ENCODE measurements at places on chromosomes 1 and 21.

DNA sequence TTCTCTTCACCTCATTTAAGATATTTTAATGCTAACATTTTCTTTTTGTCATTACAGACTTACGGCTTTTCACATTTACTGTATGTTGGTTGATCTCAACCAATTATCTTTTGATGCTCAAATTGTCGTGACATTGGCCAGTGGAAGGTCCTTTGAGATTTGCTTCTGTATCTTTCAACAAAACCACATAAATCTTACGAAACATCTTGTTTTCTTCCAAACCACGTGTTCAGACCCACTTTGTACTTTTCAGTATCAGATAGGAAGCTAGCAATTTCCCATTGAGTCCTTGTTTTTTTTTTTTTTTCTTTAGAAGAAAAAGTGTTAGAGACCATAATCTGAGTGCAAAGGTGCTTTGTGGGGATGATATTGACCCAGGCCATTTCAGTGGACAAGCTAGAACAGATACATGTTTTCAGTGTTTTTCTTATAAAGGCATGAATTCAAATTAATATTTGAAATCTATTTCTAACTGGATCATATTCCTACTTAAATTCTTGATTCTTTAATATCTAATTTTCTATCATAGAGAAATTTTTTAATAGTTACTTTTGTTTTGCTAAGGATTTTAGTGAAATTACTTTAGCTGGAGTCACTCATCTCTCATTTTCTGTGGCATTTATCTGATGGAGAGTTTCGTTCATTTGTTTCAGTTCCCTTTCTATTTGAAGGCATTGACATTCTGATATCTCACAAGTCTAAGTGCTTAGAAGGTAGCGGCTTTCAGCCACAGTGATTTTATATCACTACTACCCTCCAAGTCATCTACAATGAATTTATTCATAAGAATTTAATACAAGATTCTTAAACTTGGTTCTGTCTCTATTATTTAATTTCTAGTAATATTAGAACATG is 26.7 kb downstream of the ATG4C start:
- DNase-seq = no peak

- no peak for DNase-seq
Observed at GRCh38 chr1:22210176-22210575, 67.3 kb upstream of the WNT4 start.

- peak; percentile 92 for DNase-seq
Observed at GRCh38 chr1:10415211-10415930, 14.9 kb upstream of the CENPS start.

DNA sequence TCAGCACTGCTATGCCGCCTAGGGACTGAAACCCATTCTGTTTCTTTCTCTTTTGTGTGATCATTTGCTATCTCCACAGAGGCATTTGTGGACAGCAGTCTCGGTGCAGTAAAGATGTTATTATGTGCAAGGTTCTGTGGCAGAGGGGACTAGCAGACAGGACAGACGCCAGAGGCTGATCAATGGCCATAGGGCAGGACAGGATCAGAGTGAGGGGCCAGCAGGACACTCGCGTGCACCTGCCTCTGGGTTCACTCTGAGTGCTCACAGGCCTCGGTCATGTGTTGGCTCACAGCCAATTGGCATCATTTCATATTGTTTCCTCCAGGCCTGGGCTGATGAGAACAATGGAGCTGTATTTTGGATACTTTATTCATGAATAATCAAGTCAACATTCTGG is 212.6 kb downstream of the TGFB2 start:
- no peak for DNase-seq

DNA sequence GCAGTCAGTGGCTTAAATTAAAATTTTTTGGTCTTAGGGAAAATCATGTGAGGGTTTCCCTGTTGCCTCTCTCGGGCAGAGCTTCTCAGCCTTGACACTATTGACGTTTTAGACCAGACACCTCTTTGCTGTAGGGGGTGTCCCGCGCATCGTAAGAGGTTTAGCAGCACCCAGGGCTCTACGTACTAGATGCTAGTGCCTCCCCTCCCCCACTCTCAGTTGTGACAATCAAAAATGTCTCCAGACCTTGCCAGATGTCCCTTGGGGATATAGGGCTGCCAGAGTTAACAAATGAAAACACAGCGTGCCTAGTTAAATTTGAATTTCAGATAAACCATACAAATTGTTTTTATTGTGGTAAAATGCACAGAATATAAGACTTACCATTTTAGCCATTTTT is 293.3 kb downstream of the DISC1 start:
- DNase-seq = peak; percentile 35

DNA sequence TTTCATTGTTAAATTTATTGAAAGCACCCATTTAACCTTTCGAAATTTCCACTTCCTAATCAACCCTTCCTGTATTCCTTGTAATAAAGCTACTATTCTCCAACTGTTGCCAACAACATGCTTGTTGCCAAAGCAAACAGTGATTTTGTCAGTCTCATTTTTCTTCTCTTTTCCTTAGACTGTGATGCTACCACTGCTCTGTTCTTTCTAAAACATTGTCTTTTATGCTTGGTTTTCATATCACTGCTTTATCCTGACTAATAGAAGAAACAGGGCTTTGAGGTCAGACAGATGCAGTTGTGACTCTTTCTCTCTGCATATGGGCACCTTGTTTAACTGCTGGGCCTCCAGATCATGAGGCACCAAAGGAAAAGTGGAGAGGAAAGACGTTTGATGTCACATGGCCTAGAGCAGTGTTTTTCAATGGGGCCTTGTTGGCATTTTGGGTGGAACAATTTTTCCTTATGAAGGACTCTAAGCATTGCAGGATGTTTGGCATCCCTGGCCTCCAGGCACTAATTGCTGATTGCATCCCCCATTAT is 56.1 kb downstream of the HMCN1 start:
- peak; percentile 40 for DNase-seq

DNA sequence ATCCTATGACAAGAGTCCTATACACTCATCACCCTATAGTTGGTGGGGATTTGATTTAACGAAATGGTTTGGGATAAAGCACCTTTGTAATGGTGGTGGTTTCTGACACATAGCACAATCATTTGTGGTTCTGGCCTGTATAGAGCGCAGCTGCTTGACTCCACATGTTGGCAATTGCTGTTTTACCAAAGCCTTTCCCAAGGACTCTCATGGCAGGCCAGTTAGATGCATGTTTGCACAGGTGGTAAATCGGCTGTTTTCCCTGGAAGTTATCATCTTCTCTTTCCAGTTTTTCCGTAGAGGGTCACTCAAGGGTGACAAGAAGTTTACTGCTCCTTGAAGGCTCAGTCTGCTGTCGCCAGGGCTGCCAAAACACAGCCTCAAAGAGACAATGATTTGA is 17.1 kb upstream of the XPR1 start:
- no peak for DNase-seq

DNA sequence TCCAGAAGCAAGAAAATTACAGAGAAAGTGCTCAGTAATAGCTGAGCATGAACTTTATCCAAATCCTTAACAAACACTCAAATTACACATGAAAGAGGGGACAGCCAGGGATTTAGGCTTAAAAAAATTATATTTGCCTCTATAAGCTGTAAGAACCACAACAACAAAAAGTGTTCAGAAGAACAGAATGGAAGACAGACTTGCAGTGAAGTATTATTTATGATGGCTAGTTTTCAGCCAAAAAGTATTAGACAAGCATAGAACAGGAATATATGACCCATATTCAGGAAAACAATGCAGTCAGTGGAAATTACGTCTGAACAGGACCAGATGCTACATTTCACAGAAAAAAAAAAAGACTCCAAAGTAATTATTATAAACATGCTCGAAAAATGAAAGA is 1246.3 kb downstream of the NCAM2 start:
- no peak for DNase-seq

DNA sequence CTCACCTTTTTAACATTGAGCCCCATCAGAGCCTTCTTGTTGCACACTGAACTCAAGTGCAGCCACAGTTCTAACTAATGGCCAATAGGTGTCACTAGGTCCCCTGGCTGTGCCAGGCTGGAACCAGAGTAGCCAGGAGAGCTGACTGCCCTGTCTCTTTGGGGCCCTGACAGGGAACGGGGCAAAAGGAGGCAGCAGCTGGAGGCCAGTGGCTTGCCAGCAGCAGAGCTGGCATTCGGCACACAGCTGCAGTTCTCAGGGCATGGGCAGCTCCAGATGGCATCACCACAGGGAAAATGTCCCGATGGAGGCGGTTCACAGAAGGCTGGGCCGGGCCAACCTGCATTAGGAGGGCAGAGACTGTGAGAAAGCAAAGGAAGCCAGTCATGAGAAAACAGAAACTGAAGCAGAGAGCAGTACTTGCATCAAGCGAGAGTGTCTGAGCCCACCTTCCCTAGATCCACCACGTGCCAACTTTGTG is 188.6 kb downstream of the FCRL5 start:
- DNase-seq = peak; percentile 73

DNA sequence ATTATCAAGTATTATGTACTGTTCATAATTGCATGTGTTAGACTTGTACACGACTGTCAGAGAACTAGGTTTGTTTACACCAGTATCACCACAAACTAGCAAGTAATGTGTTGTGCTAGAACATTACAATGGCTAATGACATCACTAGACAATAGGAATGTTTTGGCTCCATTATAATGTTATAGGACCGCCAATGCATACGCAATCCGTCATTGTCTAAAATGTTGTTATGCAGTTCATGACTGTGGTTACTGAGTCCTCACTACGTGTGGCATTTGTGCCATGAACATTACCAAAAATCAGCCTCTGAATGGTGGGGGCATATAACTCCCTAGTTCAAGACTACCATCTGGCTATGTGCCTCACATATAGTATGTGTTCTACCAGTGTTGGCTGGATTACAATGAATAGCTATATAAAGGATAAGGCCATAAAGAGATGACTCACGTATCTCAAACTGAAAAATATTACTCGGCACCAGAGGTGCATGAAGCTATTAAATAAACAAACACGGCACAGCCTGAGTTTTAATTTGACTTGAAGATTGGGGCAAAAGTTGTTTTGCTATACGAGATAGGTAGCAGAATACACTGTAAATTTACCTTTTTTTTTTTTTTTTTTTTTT is 89.1 kb upstream of the COL24A1 start:
- DNase-seq = no peak

- peak; percentile 51 for DNase-seq
Observed at GRCh38 chr21:37412603-37413360, 46.2 kb downstream of the DYRK1A start.

- DNase-seq = peak; percentile 30
Observed at GRCh38 chr1:67126111-67126746, 8.5 kb downstream of the C1orf141 start.

DNA sequence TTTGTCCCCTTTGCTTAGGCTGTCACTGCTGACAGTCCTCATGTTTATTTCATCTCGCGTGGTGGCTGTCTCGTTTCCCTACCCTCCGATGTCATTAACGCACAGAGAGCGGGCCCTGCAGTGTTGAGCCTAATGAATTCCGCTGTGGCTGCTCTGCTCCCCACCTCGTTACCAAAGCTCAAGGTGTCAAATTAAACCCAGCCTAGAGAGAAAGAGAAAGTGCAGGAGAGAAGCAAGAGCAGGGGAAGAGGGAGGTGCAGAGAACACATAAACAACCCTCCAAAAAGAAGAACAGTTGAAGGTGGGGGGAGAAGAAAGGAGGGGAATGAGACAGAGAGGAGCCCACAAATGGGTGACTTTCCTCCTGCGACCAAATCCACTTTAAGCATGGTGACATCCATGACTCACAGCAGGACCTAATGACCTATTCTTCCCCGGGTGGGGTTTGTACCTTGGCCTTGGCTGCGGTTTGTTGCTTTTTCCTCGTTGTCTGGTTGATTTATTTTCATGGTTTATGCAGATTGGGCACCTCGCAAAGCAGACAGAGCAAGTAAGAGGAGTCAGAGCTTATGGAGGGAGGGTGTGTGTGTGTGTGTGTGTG is 92.5 kb downstream of the PBX1 start:
- DNase-seq = no peak

DNA sequence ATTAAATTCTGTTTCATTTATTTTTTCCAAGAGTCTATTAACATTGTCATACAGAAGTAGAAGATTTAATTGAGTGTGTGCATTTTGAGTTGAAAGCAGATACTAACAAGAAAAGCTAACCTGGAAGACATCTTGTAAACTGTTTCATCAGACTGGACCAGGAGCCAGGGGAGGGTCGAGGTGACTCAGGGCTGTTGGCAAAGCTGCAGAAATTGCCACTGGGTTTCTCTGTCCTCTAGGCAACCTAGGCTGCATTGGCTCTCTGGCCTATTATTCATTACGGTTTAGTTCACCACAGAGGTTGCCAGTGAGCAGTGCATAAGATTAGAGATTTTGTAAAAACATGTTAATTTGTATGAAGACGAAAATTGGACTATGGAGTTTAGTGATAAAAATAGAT is 27.5 kb downstream of the ERG start:
- peak; percentile 29 for DNase-seq

- peak; percentile 32 for DNase-seq
Observed at GRCh38 chr21:45076245-45076711, 1.9 kb downstream of the ADARB1 start.

- DNase-seq = peak; percentile 96
Observed at GRCh38 chr1:156677616-156678596, 699 bp upstream of the NES start.

GRCh38 chr1:101175466-101175865 is 61.4 kb upstream of the S1PR1 start:
- DNase-seq = no peak

- peak; percentile 77 for DNase-seq
Observed at GRCh38 chr1:105137543-105138457, 1388.1 kb downstream of the AMY1C start.

- DNase-seq = peak; percentile 50
Observed at GRCh38 chr1:93888900-93889299, 9.9 kb upstream of the DNTTIP2 start.

DNA sequence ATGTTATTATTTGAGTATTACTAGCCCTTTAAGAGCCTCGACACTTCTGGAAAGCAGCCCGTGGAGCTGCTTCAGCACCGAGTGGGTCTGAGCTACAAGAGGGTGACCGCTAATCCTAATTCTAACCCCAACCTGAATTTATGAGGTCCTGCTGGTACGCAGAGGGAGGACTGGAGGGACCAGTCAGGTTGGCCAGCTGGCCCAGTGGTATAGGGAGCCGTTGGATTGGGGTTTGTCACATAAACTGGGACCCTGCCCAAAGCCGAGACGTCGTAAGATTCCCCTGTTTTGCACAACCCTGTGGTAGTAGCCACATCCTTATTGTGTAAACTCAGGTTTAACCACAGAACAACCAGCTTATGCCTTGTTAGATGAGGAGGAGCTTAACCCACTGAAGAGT is 60.8 kb upstream of the F3 start:
- no peak for DNase-seq

- no peak for DNase-seq
Observed at GRCh38 chr1:66676613-66677298, 75.5 kb upstream of the DYNLT5 start.
